ENCODE measurements at places on chromosomes 7 and 10.

DNA sequence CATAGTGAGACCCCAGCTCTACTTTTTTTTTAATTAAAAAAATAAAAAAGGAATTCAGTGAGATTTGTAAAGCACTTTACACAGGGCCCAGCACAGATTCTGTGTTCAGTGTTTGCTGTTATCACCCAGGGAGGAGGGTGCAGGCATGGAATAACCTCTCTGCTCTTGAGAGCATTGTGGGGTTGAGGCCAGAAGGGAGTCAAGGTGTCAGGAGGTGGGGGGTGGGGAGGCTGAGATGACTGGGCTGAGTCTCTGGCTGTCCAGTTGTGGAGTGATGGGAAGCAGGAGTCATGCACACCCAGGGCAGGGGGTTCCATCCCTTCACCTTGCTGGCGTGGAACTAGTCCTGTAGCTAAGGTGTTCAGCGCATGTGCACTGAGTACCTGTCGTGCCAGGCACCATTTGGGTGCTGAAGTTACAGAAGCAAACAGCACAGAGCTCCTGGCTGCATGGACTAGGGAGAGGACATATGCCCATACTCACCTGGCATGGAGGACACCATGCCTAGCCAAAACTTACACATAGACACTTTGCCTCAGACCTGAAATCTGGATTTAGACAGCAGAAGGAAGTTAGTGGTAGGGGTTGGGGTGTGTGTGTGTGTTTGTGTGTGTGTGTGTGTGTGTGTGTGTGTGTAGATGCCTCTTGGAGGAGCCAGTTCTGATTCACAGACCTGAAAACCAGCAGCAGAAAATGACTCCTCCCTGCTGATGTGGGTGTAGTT, 69.2 kb upstream of the LRRC4 start:
- no peak for DNase-seq

DNA sequence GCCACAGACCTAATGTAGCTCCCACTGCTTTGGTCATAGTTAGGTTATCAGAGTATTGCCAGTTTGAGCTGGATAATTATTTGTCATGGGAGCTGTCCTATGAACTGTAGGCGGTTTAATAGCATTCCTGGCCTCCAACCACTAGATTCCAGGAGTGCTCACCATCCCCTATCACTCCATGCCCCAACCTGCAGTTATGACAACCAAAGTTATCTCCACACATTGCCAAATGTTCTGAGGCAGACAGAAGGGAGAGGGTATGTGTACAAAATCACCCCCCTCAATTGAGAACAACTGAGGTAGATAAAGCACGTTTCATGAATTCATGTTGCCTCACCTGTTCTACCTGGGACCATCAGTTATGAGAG, 119.0 kb upstream of the CACUL1 start:
- no peak for DNase-seq

- DNase-seq: no peak
Measured at GRCh38 chr7:155713384-155713783, 68.9 kb downstream of the RBM33 start.

DNA sequence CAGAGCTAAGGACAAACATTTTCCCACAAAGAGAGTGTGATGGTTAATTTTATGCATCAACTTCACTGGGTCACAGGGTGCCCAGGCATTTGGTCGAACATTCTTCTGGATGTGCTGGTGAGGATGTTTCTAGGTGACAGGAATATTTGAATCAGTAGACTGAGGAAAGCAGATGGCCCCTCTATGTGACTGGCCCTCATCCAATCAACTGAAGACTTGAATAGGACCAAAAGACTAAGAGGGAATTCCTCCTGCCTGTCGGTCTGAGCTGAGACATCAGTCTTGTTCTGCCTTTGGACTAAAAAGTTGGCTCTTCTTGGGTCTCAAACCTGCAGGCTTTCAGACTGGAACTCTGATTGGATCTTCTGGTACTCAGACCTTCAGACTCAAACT, 44.4 kb downstream of the AFAP1L2 start:
- DNase-seq: no peak

- DNase-seq: no peak
Measured at GRCh38 chr7:139895141-139895829, 66.2 kb downstream of the TBXAS1 start.

DNA sequence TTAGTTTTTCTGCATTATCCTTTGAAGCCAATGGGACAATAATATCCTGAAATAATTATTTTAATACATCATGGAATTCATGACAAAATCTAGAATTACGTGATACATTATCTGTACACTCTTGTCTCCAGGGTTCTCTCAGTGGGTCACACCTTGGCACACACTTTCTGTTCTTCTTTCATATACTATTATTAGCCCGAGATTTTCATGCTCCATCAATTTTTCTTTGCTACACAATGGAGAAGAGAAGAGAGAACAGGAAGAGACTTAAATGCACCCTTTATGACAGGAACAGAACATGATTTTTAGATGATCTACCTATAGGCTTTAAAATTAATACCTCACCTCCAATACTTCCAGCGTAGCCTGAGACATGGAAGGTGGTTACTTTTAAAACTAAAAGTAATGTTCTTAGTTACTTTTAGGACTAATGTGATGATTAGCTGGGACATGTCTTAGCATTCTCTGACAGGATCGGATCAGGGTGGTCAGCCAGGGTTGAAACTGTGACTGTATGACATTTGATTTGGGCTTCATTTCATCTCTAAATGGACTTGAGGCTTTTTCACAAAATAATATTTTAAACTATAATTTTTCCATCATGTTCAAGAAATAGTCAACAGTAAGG, 148.2 kb upstream of the WNT16 start:
- DNase-seq: no peak

- DNase-seq: no peak
Measured at GRCh38 chr10:24821986-24822385, 98.3 kb upstream of the ARHGAP21 start.

DNA sequence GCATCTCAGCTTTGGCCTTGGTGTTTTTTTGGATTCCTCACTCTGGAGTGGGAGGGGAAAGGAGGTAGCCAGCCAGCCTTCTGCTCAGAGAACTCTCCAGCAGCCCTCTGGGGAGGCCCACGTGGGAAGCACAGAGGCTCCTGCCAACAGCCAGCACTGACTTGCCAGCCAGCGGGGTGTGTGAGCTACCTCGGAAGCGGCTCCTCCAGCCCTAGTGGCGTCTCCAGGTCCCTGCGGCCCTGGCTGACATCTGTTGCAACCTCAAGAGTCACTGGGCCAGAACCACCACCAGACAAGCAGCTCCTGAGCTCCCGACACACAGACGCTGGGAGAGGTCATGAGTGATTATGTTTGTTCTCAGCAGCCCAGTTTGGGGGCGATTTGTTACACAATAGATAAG, 180.2 kb upstream of the FZD8 start:
- DNase-seq: no peak

GRCh38 chr10:59505926-59506325, 143.6 kb upstream of the FAM13C start:
- no peak for DNase-seq

DNA sequence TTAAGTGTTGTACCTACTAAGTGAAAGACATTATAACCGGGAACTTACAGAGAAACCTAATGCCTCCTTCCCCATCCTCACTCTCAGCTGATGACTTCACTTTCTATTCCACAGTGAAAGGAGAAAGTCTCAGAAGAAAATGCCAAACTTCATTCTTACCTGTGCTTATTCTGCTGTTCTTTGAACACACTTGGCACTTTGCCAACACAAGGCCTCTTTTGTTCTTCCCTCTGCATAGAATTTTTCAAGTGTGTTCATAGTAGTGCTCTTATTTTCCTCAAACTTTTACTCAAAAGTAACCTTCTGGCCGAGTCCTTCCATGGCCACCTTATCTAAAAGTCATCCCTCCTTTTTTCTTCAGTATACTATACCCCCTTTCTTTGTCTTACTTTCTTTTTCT, 59.4 kb upstream of the ETV1 start:
- DNase-seq: no peak

DNA sequence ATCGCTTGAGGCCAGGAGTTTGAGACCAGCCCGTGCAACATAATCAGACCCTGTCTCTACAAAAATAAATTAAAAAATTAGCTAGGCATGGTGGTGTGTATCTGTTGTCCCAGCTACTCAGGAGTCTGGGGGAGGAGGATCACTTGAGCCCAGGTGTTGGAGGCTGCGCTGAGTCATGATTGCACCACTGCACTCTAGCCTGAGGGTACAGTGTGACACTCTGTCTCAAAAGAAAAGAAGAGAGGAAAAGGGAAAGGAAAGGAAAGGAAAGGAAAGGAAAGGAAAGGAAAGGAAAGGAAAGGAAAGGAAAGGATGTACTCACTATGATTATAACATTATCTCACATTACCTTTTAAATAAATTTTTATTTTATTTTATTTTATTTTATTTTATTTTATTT, 56.5 kb upstream of the MPP7 start:
- DNase-seq: no peak

DNA sequence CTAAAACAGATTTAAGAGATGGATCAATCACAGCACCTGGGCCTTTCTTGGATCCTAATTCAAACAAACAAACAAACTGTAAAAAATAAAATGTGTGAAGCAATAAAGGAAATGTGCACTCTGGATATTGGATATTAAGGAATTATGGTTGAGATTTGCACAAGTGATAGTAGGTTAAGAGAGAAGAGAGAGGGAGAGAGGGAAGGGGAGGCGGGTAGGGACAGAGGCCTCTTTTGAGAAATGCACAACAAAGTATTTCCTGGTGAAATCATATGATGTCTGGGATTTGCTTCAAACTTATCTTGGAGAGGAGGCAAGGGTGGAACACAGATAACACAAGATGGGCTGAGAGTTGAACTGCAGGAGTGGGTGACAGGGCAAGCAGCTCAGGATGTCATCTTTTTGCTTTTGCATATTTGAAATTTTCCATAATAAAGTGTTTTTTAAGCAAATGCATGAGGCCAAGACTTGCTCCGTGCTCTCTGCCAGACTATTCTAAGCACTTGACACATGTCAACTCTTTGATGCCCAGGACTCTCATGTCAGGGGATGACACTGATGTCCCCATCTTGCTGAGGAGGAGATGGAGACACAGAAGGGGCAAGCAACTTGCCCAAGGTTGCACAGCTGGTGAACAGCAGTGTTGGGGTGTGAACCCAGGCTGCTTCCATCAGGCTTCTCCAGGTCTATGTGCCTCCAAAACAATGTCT, 9.1 kb upstream of the AEBP1 start:
- no peak for DNase-seq

GRCh38 chr10:129459762-129460539, 7.1 kb upstream of the MGMT start:
- no peak for DNase-seq

- DNase-seq: peak; percentile 87
Measured at GRCh38 chr7:149261829-149262617, at the start of gene ZNF783. TSS of gene ZNF783 (plus strand) at chr7:149262196. CDS start at chr7:149262334, 138 bp downstream.

DNA sequence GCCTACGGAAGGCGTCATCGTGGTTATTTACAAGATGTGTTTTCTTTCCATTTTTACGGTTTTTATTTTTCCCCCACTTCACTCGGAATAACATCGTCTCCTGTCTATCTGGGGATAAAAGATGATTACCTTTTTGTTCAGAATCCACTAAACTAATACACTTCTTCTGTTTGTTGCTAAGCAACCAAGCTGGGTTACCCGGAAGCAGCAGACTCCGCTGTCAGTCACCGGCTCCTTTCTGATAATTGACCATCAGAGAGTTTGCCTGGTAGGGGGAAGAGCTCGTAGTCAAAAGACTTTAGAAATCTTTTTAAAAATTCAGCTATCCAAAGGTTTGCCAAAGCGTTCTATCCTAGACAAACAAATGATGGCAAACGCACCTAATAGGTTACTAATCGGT, 75.0 kb upstream of the SFMBT2 start:
- no peak for DNase-seq

GRCh38 chr7:36171503-36171902, 18.4 kb downstream of the EEPD1 start:
- DNase-seq: no peak

DNA sequence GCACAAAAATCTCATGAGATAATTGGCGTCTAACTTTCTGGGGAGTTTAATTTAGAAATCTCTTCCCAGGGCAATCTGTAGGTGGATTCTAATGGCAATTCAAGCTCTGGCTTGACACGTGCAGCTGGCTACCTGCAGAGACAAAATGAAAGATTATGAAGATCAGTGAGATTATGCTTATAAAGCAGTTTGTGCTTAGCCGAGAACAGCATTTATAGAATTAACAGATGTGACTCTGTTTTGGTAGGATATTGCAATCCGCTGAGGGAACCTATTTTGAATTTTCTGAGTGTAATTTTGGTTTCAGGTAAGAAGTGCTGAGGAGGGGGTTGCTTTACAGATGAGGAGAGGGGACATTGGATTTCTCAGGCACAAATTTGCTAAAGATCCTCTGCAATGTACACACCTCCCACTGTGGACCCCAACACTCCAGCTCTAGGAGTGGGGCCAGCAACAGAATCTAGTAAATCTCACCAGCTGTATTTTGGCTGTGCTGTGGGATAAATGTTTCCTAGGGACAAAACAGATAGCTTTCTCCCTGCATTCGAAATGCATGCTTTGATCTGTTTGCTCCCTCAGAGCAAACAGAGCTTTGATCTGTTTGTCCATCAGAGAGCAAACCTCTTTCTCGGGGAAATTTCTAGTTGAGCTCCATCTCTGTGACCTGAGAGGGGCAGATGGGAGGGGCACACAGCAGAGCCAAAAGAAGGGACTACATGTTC, 7.4 kb downstream of the GJD4 start:
- DNase-seq: no peak

DNA sequence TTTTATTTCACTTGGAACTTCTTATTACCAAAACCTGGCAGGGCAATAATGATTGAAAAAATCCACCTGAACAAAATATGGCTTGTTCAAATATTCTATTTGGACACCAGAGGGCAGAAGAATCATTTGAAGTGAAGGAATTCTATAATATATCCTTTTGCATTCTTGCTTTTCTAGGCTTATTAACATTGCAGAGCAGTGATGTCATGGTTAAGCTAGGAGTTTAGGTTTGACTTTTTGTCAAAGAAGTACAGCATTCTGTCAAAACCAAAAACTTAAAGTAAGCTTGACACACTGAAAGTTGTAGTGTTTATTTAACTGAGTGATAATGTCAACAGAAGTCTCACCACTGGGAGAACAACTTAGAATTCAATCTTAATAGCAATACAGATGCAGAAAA, 156.0 kb downstream of the SEMA3D start:
- DNase-seq: peak; percentile 35

DNA sequence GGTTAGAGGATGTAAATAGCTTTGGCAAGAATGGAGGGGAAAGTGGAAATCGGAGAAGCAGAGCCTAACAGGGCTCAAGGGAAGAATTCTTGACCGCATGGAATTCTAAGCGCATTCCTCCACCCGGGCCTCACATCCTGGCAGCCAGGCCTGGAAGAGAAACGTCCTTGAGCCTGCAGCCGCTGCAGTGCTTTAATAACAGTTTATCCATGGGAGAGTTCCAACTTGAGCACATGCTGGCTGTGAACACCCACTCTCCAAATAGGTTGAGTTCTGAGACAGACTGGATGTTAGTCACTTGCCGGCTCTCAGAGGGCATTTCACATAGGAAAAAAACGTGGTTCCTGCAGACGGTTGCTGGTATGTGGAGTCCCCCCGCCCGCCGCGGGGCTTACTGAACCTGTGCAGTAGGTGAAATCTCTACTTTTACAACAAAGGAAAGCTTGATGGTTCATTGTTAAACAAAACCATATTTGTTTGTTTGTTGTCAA, 61.4 kb upstream of the STEAP1B start:
- DNase-seq: no peak

Measured in NCI-H2081 (cell line).